ENCODE measurements at places on chromosomes 6 and 20. TPM values are rescaled to one million over a fixed set of nuclear protein-coding genes. Genes with fewer than 3 reads are reported as not detected.

Gene APCDD1L
- 0.41 TPM for total RNA-seq

Gene MUC22
- total RNA-seq, result 9.1 TPM

Gene ADGRF5
- 1.1 TPM for total RNA-seq

Gene SLC44A4
- 0.38 TPM for total RNA-seq

Gene RXRB
- 13.9 TPM for total RNA-seq

GRCh38 chr6:20885076-20885475, 350.8 kb downstream of the CDKAL1 start:
- H3K4me1 ChIP-seq, result no peaks in the 10 kb centered on the region
- no peak for DNase-seq
- no peaks in the 10 kb centered on the region for H3K27me3 ChIP-seq
- H3K4me3 ChIP-seq, result no peak overlapping the region
- no peak overlapping the region for H3K27ac ChIP-seq
- H3K36me3 ChIP-seq, result no peaks in the 10 kb centered on the region

- DNase-seq, result no peak
- H3K4me1 ChIP-seq, result peaks cover 20% of the 10 kb centered on the region
- H3K27ac ChIP-seq, result no peak overlapping the region
- H3K4me3 ChIP-seq, result no peak overlapping the region
- no peaks in the 10 kb centered on the region for H3K27me3 ChIP-seq
Measured at GRCh38 chr6:133595111-133595761, 293.7 kb upstream of the TCF21 start.

- no peak overlapping the region for H3K27ac ChIP-seq
- peaks cover 24% of the 10 kb centered on the region for H3K27me3 ChIP-seq
- H3K4me1 ChIP-seq, result no peaks in the 10 kb centered on the region
- no peak for DNase-seq
Measured at GRCh38 chr6:31214516-31214915, 44.0 kb upstream of the POU5F1 start.

GRCh38 chr6:13848522-13849150, 34.3 kb upstream of the MCUR1 start:
- H3K27ac ChIP-seq, result no peak overlapping the region
- peaks cover 17% of the 10 kb centered on the region for H3K27me3 ChIP-seq
- H3K4me1 ChIP-seq, result no peaks in the 10 kb centered on the region

GRCh38 chr20:22977047-22977785, 57.9 kb upstream of the SSTR4 start:
- no peak overlapping the region for H3K4me3 ChIP-seq
- no peaks in the 10 kb centered on the region for H3K36me3 ChIP-seq
- no peaks in the 10 kb centered on the region for H3K27me3 ChIP-seq
- H3K4me1 ChIP-seq, result no peaks in the 10 kb centered on the region

DNA sequence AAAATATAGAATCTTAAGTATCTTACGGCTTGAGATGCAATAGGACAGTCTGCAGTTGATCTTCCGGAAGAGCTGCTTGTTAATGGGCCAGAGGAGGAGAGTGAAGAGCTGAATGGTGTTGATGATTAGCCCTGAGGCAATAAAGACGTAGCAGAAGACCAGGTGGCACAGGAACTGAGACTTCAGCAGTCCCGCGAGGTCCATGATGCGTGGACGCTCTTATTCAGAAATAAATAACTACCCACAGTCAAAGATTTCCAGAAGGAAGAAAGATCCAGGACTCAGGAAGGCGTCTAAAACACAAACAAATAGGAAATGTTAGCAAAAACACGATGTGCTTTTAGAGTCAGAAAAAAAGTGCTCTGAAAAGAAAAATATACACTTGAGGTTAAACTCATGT, 41.9 kb downstream of the AGPAT4 start:
- H3K4me1 ChIP-seq, result peaks cover 24% of the 10 kb centered on the region
- H3K27me3 ChIP-seq, result no peaks in the 10 kb centered on the region
